NCI-H1105 (cell line): ENCODE measurements at places on chromosomes 7 and 10.

- DNase-seq: no peak
These were observed 173.0 kb upstream of the NEBL start for GRCh38 chr10:21069929-21070700.

DNA sequence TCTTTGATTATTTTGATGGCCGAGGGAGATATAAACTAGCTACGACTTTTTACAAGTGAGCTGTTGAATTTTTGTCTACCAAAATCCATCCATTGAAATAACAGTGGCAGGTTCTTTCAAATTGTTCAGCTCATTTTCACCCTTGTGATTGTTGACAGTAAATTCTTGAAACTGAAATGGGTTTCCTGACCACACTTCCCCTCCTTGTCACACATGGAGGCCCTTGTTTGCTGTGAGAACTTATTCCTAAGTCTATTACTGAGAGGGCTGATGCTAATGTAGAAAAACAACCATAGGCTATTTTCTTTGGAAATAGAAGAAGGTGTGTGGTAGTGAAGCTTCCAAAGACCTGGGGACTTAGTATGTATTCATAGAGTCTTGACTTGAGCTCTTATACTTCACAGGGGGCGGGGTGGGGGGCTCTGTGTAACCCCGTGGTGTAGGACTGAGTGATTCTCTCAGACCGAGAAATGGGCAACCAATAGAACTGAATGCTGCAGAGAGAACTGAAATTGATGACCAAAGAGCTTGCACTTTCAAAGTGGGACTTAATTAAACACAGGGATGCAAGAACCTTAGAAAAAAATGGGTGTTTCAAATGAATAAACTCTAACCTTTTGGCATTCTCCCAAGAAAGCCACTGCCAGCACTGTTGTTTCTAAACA is 718.9 kb downstream of the CCSER2 start:
- DNase-seq: no peak

GRCh38 chr7:30805931-30806330 is 34.7 kb downstream of the MINDY4 start:
- DNase-seq: no peak

GRCh38 chr10:61844116-61844822 is 57.2 kb upstream of the ARID5B start:
- no peak for DNase-seq

- DNase-seq: no peak
These were observed 88.0 kb downstream of the CREM start for GRCh38 chr10:35214607-35215020.

DNA sequence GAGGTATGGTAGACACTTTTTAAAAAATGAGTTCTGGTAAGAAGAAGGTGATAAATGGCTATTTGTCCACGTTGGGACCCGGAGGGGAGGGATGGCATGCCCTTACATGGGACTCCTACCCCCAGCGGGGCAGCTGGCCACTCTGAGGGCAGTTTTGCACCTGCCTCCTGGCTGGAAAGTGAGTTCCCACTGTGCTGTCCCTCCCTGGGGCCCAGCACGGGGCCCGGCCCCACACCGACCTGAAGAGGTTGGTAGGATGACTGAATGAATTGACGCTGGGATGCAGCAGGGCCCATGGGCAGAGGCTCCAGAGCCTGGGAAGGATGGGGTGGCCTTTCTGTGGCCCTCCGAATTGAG is 601 bp upstream of the AEBP1 start:
- no peak for DNase-seq

GRCh38 chr7:13031468-13031867 is 344.0 kb downstream of the ARL4A start:
- no peak for DNase-seq

GRCh38 chr10:122164023-122164601 is 107.0 kb upstream of the BTBD16 start:
- no peak for DNase-seq

- DNase-seq: no peak
These were observed 10.4 kb upstream of the SORCS3 start for GRCh38 chr10:104630731-104631130.

DNA sequence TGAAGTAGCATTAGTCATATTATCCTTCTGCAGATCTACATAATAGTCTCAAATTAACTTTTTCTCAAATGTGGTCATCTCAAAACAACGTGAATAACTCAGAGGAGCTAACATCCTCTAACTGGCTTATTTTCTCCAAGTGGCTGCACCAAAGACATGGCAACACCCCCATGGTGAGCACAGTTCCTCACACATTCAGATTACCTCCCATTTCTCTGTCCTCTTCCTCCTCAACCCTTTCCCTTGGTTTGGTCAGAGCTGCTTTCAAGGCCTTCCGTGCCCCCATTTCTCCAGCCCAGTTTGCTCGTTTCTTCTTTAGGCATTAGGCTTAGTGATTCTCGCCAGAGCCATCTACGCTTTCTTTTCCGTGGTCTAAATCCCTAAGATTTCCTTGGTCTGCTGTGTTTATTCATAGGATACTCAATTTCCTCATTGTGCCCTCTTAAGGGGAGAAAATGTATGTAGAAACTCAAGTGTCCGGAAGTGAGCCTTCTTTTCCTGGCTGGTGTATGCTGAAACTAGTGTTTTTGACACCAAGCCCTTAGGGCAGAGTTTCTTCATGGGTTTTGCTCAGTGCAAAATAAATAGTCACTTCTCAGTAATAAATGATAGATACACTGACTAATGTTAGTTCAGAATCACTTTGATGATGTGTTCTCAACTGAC is 2.6 kb downstream of the MET start:
- DNase-seq: no peak

GRCh38 chr7:27172315-27172774 is 1.8 kb downstream of the HOXA10 start:
- no peak for DNase-seq

- DNase-seq: no peak
These were observed 325.9 kb downstream of the ADARB2 start for GRCh38 chr10:1411451-1411850.

DNA sequence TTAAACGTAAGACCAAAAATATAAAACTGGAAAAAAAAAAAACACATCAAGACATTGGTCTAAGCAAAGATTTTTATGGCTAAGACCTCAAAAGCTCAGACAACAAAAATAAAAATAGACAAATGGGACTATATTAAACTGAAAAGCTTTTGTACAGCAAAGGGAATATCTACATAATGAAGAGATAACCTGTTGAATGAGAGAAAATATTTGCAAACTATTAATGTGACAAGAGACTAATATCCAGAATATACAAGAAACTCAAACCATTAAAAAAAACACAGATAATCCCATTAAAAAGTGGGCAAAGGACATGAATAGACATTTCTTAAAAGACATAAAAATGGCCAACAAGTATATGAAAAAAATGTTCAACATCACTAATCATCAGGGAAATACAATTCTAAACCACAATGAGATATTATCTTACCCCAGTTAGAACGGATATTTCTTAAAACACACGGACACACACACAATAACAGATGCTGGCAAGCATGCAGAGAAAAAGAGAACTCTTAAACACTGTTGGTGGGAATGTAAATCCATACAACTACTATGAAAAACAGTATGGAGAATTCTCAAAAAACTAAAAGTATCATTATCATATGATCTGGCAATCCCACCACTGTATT is 28.8 kb downstream of the CNOT4 start:
- DNase-seq: no peak

GRCh38 chr7:45350896-45351295 is 193.3 kb downstream of the RAMP3 start:
- no peak for DNase-seq

DNA sequence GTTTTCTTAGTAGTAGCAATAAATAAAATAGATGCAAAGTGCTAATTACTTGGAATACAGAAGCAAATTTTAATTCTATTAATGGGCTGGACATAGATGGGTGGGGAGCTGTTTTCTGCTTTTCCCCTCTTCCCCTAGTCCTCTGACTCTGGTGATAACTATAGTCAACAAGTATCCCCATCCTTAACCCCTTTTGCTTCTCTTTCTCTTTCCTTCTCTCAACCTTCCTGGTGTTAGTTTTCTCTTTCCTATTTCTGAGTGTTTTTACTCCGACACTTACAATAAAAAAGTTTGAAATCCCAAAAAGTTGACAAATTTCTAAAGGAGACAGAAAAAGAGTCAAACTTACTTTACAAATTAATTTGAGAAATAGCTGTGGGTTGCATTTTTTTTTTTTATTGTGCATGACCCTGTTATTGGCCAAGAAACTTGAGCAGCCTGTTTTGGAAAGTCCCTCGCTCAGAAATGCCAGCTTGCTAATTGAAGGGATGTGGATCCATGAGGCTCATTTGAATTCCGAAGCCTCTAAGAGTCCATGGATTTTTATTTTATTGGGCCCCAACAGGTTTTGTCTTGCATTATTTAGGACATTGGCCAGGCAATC is 2.4 kb downstream of the FAS start:
- no peak for DNase-seq

GRCh38 chr10:2660276-2660675 is 407.1 kb upstream of the PFKP start:
- DNase-seq: no peak

DNA sequence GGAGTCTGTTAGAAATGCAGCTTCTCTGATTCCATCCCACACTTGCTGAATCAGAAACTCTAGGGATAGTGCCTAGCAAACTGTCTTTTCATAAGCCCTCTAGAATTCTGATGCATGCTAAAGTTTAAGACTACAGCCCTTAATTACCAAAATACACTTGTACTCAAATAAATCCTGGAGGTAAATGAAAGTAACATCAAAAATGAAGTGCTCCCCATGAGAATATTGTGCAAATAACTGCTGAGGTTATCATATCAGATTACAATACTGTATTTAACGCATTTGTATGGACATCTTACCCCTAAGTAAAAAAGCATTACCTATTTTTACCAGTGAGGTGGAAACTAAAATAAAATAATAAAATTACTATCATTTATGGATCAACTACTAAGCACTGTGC is 104.7 kb downstream of the CHCHD3 start:
- no peak for DNase-seq

GRCh38 chr10:13247246-13247645 is 13.1 kb upstream of the UCMA start:
- no peak for DNase-seq
